ENCODE measurements at places on chromosomes 1 and 21.
A peak's percentile ranks its signal among the peaks of the same experiment; 100 is the strongest.

GRCh38 chr21:40841524-40842196, 5.3 kb downstream of the DSCAM start:
- DNase-seq: peak; percentile 87

- DNase-seq: no peak
Observed at GRCh38 chr1:78277253-78277652, 213.5 kb upstream of the PTGFR start.

- DNase-seq: peak; percentile 73
Observed at GRCh38 chr1:145961425-145962156, 2.8 kb downstream of the ANKRD34A start.

DNA sequence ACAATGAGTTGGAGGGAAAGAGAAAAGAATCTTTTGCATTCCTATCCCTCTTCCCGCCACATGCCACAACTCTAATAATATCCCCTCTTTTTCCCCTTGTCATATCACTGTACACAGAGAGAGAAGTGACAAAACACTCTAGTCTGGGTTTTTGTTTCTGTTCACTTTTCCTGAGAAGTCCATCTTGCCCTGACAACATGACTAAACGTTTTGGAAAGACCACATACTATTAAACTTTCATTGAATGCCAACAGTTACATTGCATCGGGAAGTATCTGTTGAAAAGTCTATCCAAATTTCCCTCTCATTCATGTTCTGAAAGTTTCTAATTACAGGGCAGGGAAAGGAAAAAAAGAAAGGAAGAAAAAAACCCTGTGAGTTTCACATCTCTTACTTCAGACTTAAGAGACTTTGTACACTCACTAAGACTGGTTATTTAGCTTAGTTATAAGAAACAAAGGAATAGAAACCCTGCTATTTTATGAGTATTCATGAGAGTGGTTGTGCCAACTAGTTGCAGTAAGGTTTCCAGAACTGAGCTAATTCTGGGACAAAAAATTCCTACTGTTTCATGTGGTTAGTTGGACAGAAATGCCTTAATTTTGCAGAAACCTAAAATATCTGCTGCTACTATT, 16.9 kb downstream of the PLA2G4A start:
- DNase-seq: no peak

DNA sequence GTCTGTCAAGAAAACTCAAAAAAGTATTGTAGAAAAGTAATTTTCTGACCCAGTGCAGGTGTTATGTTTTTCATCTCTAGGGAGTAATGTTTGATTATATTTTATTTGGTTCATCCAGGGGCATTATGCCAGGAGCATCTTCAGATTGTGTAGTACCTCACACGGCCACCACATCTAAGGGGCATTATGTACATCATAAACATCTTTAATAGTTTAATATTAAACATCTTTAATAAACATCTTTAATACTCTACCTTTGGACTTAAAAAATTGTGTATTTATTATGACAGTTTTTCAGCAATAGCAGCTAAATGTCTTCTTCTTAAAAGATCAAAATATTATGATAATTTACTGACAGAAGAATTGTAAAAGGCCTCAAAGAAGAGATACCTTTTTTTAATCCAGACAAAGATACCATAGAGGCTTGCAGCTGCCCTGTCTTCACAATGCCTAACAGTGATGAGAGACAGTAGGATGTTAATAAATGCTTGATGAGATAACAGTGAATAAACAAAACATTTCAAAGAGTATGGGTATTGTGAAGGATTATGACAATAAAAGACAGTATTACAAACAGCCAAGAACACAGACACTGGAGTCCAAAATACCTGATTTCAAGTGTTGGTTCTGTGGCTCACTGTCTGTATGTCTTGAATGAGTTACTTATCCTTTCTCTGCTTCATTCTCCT, 240.9 kb upstream of the ADGRL2 start:
- no peak for DNase-seq

DNA sequence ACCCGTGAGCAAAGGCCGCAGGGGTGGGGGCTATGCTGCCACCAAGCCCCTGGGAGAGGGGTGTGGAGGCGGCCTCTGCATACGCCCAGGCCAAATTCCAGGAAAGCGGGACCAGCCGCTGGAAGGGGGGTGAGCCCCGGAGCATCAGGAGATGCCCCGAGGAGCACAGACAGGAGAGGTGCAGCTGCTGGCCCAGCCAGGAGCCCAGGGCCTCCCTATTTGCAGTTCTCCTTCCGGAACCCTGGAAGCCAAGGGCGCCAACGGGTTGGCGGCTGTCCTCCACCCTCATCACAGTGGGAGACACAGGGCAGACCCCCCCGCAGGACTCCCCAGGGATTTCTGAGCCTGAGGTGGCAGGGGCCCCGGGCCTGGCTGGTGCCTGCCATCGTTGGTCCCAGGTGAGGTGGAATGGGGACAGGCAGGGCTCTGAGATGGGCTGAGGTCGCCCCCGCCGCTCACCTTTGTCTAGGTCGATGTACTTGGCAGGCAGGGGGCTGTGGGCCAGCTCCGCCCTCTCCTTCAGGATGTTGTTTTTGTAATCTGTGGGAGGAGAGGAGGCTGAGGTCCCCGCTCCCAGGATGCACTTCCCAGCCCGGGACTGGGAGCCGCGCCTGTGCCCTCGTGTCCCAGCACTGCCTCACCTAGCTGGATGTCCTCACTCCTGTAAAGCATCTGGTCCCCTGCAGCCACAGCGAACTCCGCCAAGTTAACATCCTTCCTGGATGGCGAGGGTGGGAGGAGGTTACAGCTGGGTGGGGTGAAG, 4.4 kb upstream of the DVL1 start:
- peak; percentile 76 for DNase-seq

DNA sequence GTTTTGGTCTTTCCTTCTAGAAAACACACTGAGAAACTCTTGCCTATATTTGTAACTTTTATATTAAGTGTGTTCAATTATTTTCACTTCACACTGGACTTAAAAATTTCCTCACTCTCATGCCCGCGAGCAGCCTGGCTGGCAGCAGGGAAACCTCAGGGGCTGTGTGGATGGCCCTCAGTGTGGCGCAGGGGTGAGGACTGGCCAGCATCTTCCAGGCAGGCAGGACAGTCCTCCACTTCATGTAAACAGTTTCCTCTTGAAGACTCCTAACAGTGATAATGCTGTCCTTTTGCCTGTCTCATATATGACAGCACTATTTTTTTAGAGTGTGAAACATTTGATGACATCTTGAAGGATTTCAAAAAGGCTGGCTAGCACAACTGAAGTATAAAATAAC, 618.6 kb downstream of the KIF26B start:
- no peak for DNase-seq

- no peak for DNase-seq
Observed at GRCh38 chr1:200951016-200951415, 56.3 kb downstream of the INAVA start.

DNA sequence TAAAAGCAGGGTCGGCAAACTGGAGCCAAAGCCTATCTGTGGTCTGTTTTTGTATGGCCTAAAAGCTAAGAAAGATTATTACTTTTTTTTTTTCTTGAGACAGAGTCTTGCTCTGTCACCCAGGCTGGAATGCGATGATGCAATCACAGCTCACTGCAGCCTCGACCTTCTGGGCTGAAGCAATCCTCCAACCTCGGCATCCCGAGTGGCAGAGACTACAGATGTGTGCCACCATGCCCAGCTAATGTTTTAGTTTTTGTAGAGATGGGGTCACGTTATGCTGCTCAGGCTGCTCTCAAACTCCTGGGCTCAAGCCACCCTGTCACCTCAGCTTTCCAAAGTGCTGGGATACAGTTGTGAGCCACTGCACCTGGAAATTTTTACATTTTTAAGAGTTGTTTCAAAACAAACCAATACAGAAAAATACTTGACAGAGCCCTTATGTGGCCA, 6.5 kb upstream of the GLRX2 start:
- DNase-seq: no peak

- no peak for DNase-seq
Observed at GRCh38 chr1:103074224-103074623, 34.1 kb downstream of the COL11A1 start.

DNA sequence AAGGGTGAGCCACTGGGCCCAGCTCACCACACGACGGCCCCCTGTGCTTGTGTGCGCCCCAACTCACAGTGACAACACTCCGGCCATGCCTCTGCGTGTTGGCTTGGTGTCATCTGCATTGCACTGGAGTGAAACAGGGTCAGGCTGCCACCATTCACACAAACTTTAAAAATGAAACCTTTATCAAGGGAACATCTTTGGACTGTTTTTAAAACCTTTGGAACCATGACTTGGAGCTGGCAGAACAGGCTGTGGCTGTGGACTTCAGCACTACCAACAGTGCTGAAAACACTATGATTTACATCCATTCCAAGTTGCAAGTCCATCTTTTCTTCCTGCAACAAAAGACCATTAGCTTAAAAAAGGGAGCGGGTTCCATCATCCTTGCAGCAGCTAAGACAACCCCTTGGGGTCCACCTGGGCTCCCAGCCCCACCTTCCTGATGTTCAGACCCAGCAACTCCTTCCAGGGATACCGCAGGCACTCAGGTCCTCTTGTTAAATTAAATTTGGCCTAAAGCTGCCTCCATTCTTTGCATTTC, 25.6 kb downstream of the POFUT2 start:
- no peak for DNase-seq

- peak; percentile 17 for DNase-seq
Observed at GRCh38 chr1:227934476-227935313, 13.0 kb downstream of the WNT9A start.

DNA sequence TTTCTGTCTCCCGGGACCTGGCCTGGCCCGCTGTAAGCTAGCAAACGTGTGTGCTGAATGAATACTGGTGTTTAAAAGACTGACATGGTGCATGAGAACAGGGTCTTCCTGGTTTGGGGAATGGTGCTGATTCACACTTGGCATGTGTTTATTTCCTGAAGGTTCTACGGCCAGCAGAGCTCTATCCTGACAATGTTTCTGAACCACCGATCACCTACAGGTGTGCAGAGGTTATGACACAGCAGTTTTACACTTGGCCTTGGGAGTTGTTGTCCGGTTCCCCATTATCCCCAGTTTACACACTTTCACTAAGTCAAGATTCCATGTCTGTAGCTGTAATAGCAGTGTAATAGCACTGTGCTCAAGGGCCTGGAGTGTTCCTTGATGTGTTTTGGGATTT, 127.3 kb downstream of the ROR1 start:
- DNase-seq: no peak

DNA sequence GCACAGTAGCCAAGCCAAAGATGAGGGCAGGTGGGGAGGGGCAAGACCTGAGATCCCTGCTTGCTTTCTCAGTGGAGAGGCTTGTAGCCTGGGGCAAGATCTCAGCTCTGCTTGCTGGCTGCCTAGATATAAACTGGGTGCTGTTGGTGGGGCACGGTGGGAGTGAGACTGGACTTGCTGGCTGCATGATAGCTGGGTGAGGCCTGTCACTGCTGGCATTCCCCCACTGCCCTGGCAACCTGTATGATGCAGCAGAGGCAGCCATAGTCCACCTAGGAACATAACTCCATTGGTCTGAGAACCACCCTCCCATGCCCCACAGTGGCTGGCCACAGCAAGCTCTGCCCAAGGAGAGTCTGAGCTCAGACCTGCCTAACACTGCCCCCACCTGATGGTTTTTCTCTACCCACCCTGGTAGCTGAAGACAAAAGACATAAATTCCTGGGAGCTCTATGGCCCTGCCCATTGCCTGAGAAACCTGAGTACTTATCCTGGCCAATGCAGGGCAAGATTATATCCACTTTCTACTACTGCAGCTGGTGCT, 261.9 kb upstream of the DEPDC1 start:
- DNase-seq: no peak

DNA sequence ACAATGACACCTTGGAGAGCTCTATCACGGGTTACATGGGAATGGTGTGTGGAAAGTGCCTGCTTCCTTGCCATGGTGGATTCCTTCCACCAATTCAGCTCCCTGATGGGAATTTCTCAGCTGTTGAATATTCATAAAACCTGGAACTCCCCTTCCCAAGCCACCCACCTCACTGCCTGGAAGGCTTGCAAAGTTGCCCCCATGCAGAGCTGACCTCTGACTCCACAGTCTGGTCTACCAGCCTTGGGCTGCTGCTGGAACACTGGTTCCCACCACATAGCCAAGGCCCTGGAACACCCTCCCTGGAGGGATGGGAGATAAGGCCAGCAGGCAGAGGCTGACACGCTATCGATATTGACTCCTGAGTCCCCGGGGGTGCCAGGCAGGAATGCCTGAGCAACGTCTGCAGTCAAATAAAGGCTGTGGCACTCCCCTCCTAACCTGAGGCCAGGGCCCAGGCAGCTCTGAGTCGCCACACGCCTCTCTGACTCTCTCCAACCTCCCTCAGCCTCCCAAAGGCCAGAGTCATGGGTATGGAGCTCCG, 8.8 kb downstream of the CCDC24 start:
- no peak for DNase-seq

DNA sequence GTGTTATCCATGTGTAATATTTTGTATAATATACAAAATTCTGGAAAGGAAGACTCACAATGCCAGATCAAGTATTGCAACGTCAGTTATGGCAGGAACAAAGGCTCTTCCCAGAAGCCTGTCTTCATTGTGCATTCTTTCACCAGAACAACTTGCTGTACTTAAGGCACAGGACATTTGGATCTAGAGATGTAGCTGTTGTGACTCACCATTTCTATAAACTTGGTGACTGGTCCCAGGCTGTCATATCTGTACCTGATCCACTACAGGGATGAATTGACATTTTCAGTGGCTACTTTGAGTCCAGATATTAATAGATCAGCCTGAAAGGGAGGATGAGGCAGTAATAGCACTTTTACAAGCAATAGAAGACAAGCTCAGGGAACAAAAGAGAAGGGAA, 299.8 kb downstream of the DISC1 start:
- no peak for DNase-seq

DNA sequence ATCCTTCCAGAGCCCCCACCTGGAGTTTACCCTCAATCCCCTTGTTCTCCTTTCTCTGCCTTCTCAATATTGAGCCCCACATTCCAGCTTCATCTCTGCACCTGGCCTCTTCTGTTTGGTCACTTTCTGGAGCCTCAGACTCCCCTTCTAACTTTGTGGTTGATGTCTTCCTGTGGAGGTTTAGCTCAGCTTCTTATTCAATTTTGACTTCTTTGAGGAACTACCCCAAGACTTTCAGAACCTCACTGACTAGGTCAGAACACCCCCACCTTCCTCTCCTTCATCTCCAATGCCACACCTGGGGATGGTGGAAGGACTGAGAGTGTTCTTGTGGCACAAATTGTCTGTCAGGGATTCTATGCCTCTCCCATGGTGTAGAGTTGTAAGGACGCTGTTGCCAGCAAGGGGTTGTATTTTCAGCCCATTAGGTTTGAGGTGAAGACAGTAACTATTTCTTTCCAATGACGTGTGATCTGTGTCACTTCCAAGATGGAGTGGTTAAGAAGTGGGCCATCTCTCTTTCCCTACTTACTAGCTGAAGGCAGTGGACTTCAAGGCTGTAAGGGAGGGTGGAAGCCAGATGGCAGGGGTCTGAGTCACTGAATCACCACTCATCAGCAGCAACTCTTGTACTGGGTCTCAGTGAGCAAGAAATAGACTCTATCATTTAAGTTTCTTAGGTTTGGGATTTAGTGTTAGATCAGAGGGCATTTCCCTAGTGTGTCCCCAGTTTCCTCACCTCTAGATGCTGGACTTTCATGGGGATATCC, 80.6 kb downstream of the PAPPA2 start:
- no peak for DNase-seq

DNA sequence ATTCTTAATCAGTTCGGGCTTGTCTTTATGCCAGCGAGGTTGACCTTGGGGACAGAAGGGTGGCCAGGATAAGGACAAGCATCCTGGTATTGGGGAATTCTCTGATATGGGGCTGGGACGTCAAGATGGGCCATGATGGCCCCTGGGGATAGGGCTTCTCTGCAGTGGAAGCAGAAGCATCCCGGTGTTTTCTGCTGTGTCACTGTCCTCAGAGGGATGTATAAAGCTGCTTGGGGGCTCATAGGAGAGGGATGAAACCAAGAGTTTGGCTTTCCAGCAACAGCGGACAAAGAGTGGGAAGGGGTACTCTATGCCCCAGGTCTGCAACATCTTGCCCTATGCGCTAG, 1.4 kb upstream of the ATP1B1 start:
- DNase-seq: no peak
